NCI-H1930 (cell line): ENCODE measurements at places on chromosomes 16 and 17.

DNA sequence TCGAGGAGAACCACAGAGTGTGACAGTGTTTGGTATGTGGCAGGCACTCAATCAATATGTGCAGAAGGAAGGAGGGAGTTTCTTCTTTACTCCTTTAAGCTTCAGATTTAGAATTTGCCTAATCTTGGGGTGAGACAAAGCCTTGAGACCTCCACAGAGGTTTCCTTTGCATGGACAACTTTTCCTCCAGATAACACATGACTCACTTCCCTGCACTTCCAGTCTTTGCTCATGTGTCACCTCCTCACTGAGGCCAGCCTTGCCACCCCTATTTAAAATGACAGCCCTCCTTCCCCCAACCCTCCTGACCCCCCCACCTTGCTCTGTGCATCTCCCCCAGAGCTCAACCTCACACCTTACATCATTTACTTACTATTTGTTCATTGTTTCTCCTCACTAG, 17.4 kb upstream of the NOS2 start:
- DNase-seq: no peak

GRCh38 chr16:10833271-10833670, 14.7 kb upstream of the TVP23A start:
- DNase-seq: no peak

DNA sequence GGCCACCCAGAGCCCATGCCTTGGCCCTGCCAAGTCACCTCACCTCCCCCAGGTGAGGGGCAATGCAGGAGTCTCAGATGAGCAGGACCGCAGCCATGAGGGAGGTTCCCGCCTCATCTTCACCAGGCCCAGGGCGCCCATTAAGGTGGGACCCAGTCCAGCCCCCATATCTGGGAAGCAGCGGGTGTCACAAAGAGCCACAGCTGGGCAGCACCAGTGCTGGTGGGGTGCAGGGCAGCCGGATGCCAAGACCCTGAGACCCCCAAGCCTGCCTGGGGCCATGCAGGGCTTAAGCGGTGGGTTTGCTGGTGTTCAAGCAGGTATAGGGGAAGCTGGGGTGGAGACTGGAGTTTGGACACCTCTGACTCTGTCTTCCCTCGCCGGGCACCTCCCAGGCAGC, 237.8 kb upstream of the GSE1 start:
- no peak for DNase-seq

DNA sequence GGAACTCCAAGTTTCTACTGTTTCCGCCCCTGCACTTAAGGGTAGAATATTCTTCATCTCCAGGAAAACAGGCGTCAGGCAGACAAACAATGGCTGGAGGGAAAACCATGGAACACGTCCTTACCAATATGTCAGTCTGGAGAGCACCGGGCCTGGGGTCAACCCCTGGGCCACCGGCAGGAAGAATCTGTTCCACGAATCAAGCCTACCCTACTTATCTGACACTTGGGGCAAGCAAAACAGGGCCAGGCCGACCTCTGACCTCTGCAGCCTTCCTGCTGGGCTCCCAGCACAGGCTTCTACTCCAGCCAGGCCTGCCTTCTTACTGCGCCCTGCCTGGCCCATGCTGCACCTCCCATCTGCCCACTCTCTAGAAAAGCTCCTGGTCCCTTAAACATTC, 10.1 kb downstream of the VAC14 start:
- no peak for DNase-seq

DNA sequence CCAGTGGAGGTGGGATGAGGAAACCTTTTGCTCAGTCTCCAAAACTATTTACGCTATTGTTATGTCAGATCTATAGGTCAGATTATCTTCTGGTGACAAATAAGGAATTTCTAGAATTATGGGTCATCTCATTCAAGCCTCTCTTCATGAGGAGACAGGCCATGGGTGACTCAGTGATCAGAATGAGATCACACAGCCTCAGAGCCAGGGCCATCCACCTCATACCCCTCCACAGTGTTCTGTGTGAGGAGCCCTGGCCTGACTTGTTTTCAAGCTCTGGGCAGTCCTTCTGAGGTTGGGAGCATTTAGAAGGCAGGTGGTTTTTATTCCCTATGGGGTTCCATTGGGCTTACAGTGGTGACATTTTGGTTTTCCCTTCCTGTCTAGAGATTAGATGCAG, 26.5 kb downstream of the YPEL2 start:
- no peak for DNase-seq

DNA sequence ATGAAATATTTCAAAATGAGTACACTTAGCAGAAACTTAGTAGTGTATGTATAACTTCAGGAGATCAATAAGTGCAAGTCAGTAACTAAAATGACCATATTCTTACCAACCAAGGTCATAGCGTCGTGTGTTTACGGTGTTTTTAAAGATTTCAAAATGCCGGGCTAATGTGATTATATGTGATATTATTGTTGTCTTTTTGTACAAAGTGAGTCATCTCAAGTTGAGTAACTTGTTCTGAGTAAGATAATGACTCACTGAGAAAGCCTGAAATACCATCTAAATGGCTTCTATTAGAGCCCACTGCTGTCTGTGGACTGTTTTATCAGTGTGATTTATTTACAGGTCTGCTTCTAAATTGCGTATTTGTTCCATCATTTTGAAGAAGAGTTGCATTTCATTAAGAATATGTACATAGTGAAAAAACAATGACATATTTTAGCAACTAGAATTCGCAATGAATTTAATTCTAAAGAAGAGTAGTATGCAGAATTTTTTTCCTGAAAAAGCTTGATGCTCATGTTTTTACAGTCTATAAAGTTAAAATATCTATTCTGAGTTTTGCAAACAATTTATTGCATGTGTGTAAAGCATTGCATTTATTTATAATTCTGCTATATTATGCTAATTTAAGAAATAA, 12.7 kb downstream of the KRT12 start:
- DNase-seq: no peak

- no peak for DNase-seq
These were observed 37.9 kb downstream of the SOX8 start for GRCh38 chr16:1019231-1020090.

- DNase-seq: no peak
These were observed 78.3 kb upstream of the RPL38 start for GRCh38 chr17:74125156-74125555.

DNA sequence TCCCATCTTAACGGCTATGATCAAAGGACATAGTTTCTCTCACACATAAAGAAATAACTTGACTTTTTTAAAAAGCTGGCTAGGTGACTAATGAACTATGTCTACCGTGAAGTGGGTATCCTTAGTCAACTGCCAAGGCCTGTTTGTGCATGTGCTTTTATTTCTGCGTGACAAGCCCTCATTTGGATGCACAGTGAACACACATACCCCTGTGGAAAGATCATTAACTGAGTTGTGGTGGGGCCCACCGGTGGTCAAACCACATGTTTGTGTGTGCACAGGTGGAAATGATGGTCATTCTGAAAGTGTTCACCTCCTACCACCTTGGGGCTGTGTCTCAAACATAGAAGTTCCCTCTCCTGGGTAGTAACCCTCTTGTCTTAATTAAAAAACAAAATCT, 256.1 kb upstream of the SALL1 start:
- no peak for DNase-seq

GRCh38 chr17:42744283-42744805, 496 bp downstream of the EZH1 start:
- DNase-seq: peak; percentile 69

DNA sequence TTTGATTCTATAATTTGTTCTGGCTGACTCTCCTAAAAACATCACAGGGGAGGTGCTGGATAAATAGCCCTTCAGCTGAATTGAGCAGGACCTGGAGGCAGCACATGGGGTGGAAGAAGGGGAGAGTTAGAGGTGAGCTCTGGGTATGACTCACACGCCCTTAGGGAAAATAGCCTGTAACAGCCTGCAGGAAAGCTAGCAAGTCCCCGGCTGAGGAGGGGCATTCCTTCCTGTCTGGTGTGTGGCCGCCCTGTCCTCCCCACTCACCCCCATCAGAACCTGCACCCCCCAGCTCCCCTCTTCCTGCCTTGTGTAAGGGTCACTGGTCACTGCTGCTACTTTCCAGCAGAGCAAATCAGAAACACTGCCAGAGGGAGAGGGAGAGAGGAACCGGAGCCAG, 187.4 kb downstream of the C16orf95 start:
- DNase-seq: no peak

GRCh38 chr17:82397449-82398335, 20.5 kb upstream of the HEXD start:
- DNase-seq: no peak

- no peak for DNase-seq
These were observed 27.2 kb downstream of the SPNS2 start for GRCh38 chr17:4525691-4526397.

DNA sequence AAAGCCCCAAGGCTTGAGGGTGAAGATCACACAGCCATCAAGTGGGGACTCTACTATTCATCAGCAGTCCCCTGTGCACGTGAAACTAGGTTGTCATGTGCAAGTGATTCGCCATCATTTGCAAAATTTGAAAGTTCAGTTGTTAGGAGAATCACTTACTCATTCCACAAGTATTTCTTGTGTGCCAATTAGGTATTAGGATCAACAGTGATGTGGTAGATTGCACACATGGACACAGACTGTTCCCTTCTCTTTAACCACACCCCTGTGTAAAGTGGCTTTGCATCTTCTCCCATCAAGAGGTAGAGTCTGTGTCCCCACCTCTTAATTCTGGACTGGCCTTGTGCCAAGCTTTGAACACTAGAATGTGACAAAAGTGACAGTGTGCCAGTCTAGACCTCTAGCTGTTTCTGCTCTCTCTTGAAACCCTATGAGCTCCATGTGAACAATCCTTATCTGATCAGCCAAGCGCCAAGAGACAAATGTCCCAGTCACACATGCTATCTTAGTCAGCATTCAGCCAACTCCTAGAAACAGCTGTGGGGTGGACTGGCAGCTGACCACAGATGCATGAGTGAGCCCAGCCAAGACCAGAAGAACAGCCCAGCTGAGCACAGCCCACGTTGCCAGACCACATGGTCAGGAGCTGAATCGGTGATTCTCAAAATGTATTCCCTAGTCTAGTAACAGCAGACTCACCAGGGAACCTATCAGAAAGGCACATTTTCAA, 31.5 kb upstream of the SHISA9 start:
- DNase-seq: no peak

DNA sequence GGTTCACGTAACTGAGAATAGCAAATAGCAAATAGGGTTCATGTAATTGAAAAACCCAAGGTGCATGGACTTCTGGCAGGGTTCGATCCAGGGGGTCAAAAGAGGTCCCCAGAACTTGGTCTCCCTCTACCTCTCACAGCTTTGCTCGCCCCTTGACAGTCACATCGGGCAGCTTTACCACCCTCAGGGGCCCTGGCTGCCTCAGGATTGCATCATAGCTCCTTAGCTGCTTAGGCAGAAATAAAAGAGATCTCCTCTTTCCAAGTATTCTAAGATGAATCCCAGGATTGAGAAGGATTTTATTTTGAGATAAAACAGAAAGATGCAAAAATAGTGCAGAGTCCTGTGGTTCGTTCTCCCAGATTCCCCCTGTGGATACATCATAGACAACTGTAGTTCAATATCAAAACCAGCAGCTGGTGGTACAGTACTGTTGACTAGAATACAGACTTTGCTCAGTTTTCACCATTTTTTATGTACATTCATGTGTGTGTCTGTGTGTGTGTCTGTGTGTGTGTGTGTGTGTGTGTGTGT, 12.8 kb downstream of the ADGRG3 start:
- no peak for DNase-seq

DNA sequence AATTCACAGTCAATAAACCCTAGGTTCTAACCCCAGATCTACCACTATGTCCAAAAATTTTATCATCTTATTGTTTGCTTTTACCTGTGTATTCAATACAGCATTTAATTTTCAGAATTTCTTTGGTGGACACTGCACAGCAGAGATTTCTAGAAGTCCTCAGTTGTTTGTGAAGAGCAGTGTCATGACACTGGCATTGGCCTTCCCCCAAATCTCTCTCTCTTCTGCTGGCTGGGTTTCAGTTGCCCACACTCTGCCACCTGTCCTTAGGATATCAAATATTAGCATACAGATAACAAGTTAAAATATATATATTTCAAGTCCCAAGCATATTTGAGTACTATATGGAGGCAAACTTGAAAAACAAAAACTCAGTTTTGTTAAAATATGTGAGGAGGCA, 2.0 kb upstream of the THUMPD1 start:
- DNase-seq: no peak

DNA sequence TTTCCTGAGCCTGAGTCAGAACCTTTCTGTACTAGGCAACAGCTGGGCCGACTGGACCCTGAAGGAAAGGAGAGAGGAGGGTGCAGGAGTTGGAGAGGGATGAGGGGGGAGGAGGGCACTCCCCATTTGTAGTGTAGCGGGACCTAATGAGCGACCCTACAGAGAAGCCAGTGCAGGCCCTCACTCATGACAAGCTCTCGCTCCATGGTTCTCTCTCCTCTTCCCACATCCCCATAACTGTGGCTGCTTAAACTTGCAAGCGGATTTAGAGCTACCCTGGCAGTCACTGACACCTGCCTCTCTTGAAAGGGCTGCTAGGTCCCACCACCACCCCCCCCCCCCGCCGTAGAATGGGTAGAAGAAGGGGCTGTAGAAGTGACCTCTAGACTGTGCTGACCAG, 14.5 kb downstream of the NKD1 start:
- DNase-seq: no peak

- no peak for DNase-seq
These were observed 26.7 kb upstream of the TEX2 start for GRCh38 chr17:64289741-64290141.

- no peak for DNase-seq
These were observed 15.1 kb upstream of the TBX4 start for GRCh38 chr17:61436995-61437704.

GRCh38 chr17:76537288-76537577, 276 bp downstream of the CYGB start:
- no peak for DNase-seq

- no peak for DNase-seq
These were observed 521.8 kb downstream of the KCNJ2 start for GRCh38 chr17:70691150-70691549.
